ENCODE measurements at places on chromosomes 3 and 15. TPM values are rescaled to one million over a fixed set of nuclear protein-coding genes. Genes with fewer than 3 reads are reported as not detected.
A peak's percentile ranks its signal among the peaks of the same experiment; 100 is the strongest.

DNA sequence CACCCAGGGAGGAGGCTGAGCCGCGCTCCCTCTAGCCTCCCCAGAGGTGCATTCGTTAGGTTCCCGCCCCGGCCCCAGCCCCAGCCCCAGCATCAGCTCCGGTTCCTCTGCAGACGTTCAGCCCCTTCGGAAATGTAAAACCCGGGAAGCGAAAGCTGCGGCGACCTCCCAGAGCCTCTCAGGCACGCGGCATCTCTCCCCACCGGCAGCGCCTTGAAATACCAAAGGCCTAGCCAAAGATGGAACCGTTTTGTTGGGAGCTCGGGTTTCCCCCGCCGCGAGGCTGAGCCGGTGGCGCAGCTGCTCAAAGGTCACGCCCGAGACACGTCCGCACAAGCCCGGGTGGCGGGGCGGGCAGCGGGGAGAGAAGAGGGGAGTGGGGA, 77.8 kb upstream of the HES1 start:
- DNase-seq: no peak

CKMT1A gene
- 37.6 TPM for total RNA-seq

CLRN1 gene
- total RNA-seq: not detected

DNA sequence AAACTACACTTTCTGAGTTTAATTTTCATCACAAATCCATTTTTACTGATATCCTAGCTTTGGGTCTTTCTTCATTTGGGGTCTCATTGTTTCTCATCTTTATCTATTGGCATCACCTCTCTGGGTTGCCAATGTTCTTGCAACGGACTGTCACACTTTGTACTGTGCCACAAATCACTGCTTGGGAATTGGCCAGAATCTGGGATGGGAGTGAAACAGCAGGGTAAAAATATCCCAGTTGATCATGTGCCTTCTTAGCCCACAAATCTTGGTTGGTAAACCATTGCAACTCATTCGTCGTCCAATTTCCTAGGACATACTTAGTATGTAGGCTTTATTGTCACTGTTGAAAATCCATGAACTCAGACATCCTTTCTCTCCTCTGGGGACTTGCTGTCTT, 698.5 kb downstream of the OTOL1 start:
- DNase-seq: no peak

ACAD11 gene
- 26.5 TPM for total RNA-seq

GRCh38 chr15:62896380-62896866, 146.1 kb upstream of the TPM1 start:
- DNase-seq: no peak

DNA sequence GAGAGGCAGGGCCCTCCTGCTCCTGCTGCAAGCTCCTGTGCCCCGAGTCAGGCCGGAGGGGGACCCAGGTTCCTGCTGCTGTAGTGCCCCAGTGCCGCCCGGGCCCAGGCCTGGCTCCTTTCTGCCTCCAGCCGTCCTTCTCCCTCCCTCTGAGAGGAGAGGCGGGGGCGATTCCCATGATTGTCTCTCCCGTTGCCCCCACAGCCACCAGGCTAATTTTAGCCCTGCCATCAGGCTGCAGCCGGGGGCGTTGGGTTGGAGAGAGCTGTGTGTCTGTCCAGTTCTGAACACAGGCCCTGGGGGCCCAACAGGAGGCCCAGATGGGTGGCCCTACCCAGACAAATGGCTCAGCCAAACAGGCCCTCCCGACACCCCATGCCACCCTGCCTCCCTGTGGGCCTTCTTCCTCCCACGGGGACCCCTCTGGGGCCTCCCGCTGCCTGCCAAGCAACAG, 214.8 kb downstream of the TBC1D2B start:
- no peak for DNase-seq

DNA sequence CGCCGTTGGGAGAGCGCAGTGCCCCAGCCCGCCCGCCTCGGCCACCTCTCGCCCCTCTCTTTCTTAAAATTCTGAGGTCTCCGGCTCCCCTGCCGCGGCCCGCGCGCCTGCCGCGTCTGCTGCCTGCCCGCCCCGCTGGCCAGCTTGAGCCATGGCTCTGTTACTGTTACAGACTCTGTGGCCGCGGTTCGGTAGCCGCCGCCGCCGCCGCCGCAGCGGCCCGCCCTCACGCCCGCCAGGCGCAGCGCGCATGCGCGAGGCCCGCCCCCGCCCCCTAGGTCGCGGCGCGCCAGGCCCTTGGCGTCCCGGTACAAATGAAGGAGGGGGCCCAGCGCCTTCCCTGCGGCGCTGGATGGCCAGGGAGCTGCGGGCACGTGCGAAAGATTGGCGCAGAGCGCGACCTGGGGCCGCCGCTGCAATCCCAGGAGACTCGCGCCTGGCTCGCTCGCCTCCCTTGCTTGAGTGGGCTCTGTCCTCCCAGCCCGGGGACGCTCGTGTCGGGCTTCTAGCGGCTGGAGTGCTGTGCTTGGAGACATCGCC, at the start of gene ONECUT1:
TSS of gene ONECUT1 (minus strand) at position 168 of the 540 bp plus-strand sequence. CDS start 452 bp downstream, outside the sequence.
- no peak for DNase-seq

DNA sequence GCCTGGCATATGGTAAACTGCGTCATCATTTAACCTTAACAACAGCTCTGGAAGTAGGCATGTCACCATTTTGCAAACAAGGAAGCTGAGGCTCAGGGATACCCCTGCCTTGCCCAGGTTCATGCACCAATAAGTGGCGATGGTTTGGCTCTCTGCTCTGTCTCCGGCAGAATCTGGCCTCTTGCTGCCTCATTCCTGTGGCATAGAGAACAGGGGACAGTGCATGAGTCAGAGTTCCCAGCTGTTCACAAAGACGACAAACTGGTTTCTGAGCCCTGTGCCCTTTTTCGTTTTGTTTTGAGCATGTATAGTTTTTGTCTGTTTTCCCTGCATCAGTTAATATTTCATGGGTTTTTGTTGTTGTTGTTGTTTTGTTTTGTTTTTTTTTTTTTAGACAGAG, 236.8 kb downstream of the OPA1 start:
- DNase-seq: peak; percentile 95

DNA sequence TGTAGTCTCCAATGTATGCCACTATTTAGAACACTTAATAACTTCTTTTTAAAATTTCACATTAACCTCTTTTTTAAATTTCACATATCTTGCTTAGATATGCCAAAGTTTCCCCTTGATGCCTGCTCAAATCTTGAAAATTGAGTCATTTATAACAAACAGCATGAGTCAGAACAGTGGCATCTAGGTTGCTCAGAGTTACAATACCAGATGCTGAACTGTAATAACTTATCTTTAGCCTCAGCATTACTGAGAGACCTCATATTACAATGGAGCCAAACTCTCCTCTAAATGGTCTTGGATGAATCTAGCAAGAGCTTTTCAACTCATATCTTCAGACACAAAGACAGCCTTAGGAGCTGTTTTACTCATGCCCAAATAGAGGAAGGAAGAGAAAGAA, 439.3 kb upstream of the ARPP21 start:
- no peak for DNase-seq

PIGX gene
- 31.9 TPM for total RNA-seq

DNA sequence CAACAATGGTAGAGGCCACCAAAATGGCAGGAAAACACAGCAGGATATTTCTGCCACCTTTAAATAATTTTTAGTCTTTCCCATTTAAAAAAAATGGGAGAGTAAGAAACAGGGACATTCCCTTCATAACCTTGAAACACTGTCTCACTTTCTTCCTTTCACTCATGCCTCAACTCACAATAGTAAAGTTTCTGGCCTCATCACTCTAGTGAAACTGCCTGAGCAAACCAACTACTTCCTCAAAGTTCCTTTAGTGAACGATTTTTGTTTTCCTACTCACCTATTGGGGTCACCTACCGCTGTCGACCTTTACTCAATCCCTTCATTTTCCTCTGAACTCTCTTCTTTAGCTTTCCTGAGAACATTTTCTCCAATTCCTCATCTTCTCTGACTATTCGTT, 33.0 kb downstream of the SHC4 start:
- DNase-seq: no peak

WDR76 gene
- total RNA-seq: 3.4 TPM

TRMT10C gene
- total RNA-seq: 14.7 TPM

- no peak for DNase-seq
Measured at GRCh38 chr3:28867836-28868235, 413.0 kb upstream of the RBMS3 start.

CXCR6 gene
- 9.6 TPM for total RNA-seq

DNA sequence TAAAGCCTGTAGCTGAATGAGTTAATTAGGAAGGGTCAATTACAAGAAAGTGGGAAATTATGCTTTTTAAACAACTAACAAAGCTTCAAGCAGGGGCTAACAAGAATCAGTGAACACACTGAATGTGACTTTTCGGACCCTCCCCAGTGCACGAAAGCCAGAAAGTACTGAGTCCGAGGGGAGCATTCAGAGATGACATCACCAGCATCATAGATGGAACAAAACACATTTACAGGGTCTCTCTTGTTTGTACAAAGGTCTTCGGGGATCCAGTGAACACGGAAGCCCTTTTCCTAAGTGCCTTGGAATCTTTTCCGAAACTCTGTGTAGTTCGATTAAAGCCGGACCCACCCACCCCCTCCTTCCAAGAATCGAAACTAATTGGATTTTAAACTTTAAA, 829 bp downstream of the DCP1A start:
- no peak for DNase-seq

GRCh38 chr3:53303957-53304356, 43.4 kb downstream of the DCP1A start:
- no peak for DNase-seq

UROC1 gene
- not detected for total RNA-seq

ROBO2 gene
- 11.0 TPM for total RNA-seq

DNA sequence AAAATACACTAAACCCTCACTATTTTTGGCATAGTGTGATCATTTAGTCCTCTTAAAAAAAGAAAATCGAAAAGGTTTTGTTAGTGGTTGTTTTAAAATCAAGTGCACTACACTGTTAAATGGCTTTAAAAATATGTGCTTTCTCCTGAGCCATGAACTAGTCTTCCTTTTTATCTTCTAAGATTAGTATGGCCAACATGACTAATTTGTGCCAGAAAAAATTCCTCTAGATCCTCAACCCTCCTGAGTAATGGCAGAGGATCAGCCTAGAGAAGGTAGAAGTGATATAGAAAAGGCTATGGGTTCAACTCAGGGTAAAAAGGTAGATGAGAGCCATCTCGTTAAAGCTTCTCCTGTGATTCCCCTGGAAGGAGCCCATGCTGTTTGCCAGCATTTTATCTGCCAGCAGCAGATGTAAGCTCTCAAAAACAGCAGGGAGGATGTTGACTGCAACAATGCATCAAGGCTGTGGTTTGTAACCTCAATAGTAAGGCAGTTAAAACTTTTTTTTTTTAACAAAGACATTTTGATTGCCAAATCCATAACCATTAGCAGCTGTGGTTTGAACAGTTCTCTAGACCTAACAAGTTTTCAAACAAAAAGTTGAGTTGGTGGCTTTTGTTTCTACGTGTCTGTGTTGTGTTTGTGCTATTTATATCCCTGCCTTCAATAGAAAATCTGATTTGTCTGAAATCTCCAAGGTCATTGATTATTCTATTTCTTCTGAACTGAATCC, 30.2 kb upstream of the ZNF609 start:
- no peak for DNase-seq

TM6SF1 gene
- total RNA-seq: 3.9 TPM

- DNase-seq: no peak
Measured at GRCh38 chr3:195461594-195462307, 18.9 kb upstream of the ACAP2 start.

ACKR4 gene
- total RNA-seq: not detected

RLBP1 gene
- not detected for total RNA-seq

KIF23 gene
- 7.4 TPM for total RNA-seq

DNA sequence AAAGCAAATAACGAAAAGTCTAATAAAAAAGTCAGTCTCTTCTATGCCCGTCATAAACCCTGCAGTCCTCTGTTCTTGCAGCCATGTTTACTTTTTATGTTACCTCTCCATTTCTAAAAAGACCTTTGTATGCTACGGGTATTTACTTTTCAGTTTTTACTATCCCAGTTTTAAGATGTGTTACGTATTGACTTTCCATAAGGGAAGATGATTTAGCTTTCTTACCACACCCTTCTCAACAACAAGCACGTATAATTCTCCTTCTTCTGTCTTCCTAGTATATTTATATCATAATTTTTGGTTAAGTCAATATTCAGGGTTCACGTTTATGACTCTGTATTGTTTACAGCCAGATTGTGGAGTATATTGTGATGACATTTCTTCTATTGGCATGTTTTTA, 10.8 kb downstream of the TRNT1 start:
- no peak for DNase-seq

GRCh38 chr3:166764698-166765318, 615.3 kb downstream of the ZBBX start:
- DNase-seq: no peak

PPARG gene
- 28.5 TPM for total RNA-seq

BTLA gene
- total RNA-seq: 3.2 TPM

AGBL1 gene
- not detected for total RNA-seq

- DNase-seq: no peak
Measured at GRCh38 chr15:85000189-85000864, 18.7 kb downstream of the PDE8A start.

- no peak for DNase-seq
Measured at GRCh38 chr15:45133561-45133920, 3.7 kb downstream of the DUOX1 start.

DNA sequence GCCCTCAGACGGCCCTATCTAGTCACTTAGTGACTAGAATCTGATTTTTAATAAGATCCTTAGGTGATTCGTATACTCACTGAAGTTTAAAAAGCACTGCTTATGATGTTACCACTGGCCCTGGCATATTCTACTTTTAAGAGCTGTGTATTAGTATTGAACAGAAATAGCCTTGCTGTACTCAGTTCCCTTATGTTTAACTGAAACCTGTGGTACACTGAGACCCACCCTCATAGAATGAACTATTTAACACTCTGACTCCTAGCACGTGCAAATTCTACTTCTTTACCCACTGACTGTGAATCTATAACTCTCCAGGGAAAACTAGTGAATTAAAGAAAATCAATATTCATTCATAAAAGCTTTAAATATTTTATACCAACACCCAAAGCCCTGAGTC, 108.9 kb downstream of the CCNL1 start:
- DNase-seq: no peak

DNA sequence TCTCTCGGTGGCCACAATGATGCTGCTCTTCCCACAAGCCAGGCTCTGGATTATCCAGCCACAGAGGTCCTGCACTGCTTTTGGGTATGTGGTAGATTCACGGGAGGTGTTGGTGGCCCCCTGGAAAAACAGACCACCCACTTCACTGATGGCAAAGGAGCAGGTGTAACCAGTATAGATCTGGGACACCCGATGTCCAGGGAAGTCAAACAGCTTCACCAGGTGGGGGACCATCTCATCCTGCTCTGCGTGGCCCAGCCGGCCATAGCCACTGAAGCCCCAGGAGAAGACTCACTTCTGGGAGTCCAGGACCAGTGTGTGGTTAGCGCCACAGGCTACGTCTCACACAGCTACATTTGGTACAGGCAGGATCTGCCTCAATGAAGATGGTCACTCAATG, 62.6 kb downstream of the CHCHD6 start:
- DNase-seq: no peak

GRCh38 chr3:49104052-49104426, 518 bp downstream of the QARS1 start:
- no peak for DNase-seq

DNA sequence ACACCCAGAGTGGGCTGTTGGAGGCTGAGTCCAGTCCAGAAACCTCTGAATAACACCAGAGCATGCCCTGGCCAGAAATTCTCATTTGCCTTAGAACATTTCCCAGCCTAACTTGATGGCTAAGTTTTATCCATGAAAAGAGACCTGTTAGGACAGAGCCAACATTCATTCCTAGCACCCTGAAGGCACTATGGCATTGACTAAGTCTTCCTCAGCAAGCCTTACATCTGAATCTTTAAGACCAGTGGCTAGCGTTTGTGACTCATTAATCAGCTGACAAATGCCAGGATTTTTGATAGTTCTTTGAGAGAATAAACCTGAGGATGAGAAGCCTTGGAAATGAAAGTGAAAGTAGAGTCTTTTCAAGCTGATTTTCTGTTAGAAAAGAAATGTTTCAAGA, 1087.1 kb upstream of the ALCAM start:
- no peak for DNase-seq
